ENCODE measurements at places on chromosomes 5 and 9.

DNA sequence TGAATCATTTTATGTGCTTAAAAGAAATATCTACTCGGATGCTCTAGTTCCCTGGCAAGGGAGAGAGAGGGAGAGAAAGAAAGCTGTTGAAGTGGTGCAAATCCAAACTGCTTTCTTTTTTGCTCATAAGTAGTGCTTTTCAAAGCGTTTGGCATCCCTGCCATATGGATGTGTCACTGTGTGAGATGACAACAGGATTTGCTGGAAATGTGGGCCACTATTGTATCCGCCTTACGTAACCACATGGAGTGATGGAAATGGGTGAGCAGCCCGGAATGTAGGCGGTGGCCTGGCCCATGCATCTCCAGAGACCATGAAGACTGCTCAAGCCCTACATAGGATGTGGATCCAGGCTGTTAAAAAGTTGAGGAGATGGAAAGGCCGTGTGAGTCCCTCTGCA, 30.8 kb downstream of the TJP2 start:
- DNase-seq = no peak

DNA sequence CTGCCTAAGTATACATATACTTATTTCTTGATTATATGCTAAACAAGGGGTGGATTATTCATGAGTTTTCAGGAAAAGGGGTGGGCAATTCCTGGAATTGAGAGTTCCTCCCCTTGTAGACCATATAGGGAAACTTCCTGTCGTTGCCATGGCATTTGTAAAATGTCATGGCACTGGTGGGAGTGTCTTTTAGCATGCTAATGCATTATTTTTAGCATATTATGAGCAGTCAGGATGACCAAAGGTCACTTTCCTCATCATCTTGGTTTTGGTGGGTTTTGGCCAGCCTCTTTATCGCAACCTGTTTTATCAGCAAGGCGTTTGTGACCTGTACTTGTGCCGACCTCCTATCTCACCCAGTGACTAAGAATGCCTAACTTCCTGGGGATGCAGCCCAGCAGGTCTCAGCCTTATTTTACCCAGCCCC, 80.9 kb downstream of the ALDH7A1 start:
- no peak for DNase-seq

DNA sequence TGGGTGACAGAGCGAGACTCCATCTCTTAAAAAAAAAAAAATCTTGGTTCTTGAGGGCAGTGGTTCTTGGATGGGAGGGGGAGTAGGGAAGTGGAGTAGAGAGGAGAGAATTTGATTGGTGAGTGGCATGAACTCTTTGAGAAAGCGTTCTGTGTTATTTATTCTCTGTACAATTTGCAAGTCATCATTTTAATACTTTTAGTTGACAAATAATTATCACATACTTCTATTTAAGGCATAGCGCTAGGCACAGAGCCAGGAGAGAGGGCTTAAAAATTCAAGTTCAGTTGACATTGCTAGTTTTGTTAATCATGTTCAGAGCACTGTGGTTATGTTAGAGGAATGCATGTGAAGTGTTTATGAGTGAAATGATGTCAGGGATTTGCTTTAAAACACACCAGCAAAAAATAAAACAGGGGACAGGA, 24.6 kb downstream of the HSDL2 start:
- no peak for DNase-seq

DNA sequence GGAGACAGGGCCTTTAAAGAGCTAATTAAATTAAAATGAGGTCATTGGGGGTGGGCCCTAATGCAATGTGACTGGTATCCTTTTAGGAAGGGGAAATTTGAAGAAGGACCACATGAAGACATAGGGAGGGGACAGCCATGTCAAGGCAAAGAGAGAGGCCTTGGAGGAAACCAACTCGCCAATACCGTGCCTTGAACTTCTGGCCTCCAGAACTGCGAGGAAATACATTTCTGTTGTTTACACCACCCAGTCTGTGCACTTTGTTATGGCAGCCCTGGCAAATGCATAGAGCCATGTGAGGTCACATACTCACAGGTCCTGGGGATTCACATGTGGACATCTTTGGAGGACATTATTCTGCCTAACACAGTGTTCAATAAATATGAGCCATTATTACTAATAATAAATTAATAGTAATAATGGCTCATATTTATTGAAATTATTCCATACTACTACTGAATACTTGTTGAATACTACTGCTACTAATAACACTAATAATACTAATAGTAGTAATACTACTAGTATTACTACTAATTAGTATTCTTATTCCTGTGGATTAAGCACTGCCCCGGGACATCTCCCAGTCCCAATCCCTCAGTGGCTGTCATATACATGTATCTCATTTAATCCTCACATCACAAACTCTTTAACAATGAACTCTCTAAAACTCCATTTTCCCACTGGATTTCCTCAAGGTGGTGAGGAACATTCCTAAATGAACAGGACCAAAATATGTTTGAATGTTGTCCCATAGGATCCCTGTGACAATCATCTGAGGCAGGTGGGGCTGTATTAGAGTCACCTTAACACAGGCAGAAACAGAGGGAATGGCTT, 8.4 kb downstream of the TRAF1 start:
- DNase-seq = no peak

DNA sequence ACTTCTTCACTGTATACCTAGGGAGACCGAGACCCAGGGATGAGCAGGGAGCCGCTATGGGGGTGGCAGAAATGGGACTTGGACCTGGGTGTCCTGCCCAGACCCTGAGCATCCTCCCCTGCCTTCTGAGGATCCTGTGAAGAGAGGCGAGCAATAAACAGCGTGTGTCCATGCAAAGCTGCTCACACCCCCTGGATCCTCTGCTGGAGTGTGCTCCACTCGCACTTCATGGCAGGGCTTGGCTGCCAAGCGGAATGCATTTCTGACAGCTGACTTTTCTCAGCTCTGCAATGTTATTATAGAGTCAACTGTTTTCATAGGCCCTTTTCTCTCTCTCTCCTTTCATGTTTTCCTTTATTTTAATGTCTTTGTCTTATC, 31.0 kb upstream of the ALDH1B1 start:
- no peak for DNase-seq

GRCh38 chr5:74093561-74093960, 467.6 kb downstream of the ARHGEF28 start:
- DNase-seq = no peak

DNA sequence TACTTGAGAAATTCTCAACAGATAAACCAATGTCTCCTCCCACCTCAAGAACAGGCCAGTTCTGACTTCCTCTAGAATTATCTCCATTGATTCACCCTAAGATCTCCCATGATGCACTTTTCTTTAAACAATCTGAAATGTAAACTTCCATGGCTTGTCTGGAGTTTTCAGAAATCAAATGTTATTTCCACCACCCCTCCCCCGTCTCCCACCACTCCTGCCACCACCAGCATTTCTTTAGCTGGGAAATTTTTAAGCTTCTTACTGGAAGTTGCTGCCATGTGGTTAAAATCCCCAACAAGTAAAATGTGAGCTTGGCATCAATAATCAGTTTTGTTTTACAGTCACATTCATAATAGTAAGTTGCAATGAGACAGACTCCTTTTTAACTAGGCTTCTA, 32.8 kb upstream of the BASP1 start:
- DNase-seq = no peak

DNA sequence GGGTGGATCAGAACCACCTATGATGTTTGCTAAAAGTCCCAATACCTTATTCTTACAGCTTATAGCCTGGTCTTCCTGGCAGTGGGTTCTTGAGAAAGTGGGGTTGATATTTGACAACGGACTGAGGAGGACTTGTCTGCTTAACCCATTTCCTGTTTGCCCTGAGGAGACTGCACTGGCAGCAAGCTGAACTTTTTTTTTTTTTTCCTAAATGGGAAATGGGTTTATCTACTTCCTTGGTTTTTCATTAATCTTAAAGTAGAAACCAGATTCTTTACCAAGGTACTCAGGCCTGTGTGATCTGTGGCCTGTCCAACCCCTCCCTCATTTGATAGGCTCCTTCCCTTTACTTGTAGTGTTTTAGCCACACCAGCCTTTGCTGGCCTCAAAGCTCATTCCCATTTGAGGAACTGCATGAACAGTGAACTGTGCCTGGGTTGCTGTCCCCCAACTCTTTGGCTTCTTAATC, 47.1 kb downstream of the C9orf57 start:
- no peak for DNase-seq

DNA sequence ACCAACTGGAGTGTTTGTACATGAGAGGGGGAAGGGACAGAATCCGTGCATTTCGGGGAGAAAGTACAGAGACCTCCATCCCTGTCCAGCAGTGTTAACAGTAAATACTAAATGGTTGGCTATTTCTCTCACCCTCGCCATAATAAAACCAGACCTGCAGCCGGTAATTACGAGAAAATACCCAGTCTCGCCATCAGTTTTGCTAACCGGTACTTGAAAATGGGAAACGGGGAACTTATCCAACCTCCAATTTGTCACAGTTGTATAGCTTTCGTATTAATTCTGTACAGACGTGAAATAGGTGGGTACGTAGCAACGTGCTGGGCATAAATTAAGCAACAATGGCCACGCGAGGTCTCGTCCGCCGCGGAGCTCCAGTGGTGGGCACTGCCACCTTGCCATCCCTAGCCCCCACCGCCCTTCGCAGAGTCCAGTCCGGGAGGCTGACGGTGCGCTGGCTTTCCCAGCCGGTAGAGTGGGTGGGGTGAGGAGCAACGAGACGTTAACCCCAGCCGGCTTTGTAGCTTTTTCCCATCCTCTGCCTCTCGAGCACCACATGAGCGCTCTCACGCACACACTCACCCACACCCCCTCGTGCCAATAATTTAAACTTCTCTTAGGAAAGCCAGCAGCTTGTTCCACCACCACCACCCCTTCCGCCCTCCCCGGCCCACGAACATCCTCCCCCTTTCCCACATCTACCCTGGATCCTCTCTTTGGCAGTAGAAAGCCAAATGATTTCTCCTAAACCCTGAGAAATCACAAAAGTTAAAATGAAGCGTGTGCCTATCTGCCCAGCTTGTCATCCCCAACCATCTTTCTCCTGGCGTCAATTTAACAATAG, 1.8 kb downstream of the ELAVL2 start:
- DNase-seq = no peak

DNA sequence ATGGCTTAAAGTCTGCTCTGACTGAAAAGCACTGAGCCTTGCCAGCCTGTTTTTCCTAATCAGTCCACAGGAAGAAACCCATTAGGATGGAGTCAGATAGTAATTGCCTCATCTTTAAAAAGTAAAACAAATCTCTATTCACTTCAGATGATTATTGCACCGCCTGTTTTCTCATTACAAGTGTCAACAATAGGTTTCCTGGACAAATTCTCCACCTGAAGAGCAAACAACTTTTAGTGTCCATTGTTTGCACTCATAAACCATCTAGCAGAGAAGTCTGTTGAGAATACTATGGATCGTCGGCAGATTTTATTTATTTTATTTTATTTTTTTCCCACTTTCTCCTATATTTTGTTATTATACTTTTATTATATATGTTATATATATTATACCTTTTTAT, 20.3 kb downstream of the C5orf63 start:
- DNase-seq = no peak

- DNase-seq = no peak
Observed at GRCh38 chr5:143215690-143216089, 187.8 kb downstream of the NR3C1 start.

- DNase-seq = no peak
Observed at GRCh38 chr5:2921176-2921575, 169.7 kb upstream of the IRX2 start.
